ENCODE measurements at places on chromosomes 16 and 17.

DNA sequence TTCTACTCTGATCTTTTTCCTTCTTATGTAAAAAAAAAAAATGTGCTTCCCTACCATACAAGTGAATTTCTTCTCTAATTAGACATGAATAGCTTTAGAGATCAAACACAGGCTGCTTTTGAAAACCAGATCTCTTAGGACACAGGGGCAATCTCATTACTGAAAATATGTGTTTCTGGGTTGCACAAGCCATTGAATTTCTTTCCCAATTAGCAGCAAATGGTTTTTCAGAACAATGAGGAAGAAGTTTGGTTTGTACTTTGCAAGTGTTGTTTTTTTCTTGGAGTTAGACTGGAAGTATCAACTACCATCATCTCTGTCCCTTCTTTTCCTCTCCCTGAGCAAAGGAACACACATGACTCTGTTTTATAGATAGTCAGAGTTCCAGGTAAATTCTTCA, 5.6 kb upstream of the ANKS4B start:
- no peak for DNase-seq

GRCh38 chr16:3188925-3189825, 1.2 kb downstream of the OR1F1 start:
- no peak for DNase-seq

DNA sequence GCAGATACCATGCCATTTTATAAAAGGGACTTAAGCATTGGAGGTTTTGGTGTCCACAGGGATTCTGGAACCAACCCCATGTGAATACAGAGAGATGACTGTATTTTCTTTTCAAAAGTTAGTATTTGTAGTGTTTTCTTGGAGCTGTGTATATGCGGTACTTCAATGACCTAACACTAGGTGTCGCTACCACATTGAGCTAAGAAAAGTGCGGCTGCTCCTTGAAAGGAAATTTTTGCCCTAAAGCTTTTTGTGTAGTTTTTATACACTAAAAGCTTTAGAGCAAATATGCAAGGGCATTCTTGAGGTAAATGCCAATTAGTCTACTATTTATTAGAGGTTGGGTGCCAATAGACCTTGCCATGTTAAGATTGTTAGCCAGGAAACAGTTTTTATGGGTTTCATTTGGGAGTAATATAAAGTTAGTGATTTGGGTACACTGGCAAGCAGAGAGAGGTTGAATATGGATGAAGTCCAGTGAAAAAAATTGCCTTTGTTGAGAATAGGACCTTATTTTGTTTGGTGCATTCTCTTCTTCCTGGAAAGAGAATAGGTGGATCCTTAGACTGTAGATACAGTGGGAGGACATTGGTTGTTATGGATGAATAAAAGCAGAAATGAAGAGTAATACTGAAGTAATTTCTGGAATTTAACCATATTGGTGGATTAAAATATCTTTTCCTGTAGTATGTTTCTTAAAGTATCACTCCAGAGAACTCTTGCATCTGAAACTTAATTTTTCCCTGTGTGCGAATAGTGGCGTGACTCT, 43.3 kb downstream of the BCAS3 start:
- DNase-seq: no peak

DNA sequence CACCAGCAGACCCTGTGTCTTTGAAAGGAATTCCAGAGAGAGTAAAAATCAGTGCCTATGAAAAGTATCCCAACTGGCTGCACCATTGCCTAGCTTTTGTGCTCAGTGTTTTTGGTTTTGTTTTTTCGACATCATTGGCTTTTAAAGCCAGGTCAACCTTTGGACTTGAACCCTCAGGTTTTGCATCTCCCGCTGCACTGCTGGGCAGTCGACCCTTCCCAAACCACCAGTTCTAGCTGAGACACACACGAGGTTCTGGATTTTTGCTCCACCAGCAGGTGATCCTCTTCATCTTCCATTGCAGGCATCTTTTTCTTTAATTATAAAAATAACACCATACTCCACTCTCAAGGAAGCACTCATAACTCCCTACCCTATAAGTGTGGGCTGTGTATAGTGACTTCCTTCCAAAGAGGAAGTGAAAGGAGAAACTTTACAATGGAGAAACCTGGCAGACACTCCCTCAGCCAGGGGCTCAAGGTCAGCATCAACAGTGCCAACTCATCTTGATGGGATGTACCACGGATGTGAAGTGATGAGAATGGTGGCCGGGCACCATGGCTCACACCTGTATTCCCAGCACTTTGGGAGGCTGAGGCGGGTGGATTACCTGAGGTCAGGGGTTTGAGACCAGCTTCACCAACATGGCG, 57.8 kb downstream of the BMERB1 start:
- no peak for DNase-seq

DNA sequence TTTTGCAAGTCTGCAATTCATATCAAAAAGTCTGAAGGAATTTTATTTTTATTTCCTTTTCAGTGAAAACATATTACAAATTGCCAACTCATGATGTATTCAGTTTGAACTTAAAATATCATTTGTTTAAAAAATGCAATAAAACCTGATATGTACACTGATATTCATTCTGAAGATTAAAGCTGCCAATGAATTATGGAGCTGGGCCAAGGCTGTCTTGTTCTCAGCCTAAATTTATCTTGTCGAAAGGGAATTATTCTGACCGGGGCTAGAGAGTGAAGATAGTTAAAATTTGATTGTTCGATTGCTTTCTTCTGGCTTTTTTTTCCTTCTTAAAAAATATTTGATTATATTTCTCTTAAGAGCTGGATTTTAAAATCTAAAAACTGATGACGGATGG, 54.0 kb upstream of the RBFOX1 start:
- no peak for DNase-seq

- DNase-seq: no peak
Observed at GRCh38 chr17:335691-336090, 16.9 kb downstream of the RPH3AL start.

DNA sequence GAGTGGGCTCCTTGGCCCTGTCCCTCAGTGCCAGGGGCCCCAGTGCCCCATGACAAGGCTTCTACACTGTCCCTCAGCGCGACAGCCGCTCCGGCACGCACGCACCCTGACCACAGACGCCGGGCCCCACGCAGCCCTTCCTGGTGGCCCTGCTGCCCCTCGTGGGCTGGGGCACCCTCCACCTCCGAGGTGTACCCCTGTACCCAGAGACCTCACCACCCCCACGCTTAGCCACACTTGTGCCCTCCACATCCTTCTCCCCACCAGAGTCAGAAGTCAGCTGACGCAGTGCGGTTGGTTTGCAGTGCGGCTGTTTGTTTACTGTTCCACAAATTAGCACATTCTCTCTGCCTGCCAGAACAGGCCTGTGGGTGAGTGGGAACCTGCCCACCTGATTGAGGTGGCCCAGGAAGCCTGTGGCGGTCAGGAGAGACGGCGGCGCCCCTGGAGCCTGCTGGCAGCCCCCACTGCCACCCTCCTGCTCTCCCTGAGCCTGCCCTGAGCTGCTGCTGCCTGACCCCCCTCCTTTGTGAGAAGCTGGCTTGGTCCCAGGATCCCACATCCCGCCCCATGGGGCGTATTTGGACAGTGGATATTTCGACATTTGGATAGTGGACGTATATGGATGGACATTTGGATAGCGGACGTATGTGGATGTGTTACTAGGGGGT, 38.0 kb upstream of the CDH15 start:
- no peak for DNase-seq

DNA sequence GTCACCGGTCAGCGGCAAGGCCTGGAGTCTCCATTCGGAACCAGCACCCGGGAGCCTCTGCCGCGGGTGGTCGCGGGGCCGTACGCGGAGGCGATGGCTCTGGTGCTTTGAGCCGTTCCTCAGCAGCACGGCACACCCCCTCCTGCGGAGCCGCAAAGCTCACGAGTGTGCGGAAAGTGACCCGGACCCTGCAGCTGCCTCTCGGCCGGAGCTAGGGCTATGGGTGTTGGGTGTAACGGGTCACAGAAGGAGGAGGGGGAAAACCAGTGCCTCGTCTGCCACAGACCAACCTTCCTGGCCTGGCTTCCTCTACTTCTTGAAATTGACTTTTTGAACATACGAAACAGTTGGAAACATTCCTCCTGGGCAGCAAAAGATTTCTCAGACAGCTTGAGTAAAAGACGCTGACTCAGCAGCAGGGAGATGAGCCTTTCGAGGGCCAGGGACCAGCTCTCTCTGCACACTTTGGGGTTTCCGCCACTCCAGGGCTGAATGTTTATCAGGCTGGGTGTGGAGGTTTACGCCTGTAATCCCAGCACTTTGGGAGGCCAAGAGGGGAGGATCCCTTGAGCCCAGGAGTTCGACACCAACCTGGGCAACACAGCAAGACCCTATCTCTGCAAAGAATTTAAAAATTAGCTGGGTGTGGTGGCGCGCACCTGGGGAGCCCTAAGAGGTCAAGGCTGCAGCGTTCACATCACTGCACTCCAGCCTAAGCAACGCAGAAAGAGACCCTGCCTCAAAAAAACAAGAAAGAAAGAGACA, 26.4 kb upstream of the PITPNA start:
- DNase-seq: no peak

DNA sequence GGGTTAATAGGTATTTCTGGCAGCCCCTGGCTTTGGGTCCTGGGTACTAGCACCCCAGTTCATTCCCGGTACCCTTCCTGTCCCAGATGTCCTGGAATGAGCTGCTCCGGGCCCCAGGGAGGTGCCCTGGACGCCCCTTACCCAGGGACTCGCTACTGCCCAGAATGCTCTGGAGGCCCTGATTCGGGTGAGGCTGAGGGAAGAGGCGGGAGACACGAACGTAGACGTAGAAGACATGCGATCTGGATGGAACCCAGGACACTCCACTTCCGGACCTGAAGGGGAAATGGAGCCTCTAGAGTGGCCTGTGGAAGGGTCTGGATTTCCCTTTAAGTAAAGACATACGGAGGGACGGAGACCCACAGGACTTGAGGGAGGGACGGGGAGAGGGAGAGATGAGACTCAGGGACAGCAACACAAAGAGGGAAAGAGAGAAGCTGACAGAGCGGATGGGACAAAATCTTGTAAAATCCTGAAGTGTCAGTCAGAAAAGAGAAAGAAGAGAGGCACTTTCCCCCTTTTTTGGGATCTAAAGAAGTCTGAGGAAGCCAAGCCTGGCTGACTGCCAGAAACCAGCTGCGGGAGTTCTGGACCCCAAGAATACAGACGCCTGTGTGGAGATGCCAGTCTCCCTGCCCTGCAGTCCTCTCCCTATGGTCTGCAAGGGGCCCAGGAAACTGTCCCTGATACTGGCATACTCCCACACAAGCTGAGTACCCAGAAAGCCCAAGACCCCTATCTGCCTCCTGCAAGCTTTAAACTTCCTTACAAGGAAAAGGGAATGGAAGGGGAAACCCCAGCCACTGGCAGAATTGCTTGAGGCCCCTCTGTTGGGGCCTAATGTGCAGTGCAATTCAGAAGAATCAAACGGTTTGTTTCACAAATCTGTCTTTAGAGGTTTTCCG, 1.0 kb upstream of the HOXB13 start:
- no peak for DNase-seq

GRCh38 chr17:61574542-61575351, 16.3 kb downstream of the NACA2 start:
- DNase-seq: no peak

- no peak for DNase-seq
Observed at GRCh38 chr17:28926786-28927185, 23.9 kb upstream of the DHRS13 start.

- DNase-seq: no peak
Observed at GRCh38 chr16:4042581-4042980, 73.7 kb downstream of the ADCY9 start.

- DNase-seq: no peak
Observed at GRCh38 chr17:4577386-4577993, 6.8 kb upstream of the SMTNL2 start.

DNA sequence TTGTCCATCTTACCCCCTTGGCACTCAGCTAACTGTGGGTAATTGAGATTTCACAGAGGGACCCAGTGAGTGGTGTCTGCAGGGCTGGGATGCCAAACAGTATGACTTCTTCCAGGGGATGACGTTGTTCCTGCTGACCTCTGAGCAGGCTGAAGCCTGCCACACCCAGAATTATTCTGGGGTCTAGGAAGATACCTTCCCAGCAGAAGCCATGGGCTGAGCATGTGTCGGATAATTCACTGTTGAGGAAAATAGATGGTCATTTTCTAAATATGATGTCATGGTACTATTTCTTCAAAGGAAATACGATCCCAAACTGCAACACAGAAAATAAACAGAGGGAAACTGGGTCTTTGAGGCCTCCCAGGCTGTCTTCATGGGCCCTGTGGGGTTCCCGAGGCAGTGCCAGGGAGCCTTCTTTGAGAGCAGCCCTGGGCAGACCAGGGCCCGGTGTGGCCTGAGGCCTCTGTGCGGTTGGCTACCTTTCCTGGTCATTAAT, 17.4 kb downstream of the WNT9B start:
- no peak for DNase-seq

DNA sequence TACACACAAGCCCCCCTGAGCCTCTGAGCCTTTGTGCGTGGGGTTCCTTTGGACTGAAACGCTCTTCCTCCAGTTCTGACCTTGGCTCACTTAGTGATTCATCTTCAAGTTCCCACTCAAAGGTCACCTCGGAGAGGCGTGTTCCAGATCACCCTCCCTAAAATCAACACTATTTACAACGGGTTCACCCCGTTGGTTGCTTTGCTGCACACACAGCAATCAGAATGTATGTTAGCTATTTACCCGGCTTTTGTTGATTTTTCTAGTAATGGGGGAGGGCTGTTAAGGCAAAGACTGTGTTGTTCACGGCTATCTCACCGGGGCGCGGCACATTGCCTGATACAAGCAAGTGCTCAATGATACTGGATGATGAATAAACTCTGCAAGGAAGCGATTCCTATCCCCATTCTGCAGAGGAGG, 977 bp downstream of the NAGPA start:
- DNase-seq: no peak
